ENCODE measurements at places on chromosomes 12 and 14. TPM values are rescaled to one million over a fixed set of nuclear protein-coding genes. Genes with fewer than 3 reads are reported as not detected.

MYF6 gene
- total RNA-seq: not detected

IL22 gene
- total RNA-seq: not detected

EML5 gene
- 0.41 TPM for total RNA-seq

KITLG gene
- 29.9 TPM for total RNA-seq

PNMA1 gene
- total RNA-seq: 37.4 TPM

GRCh38 chr12:28618171-28618570, 427.9 kb downstream of the CCDC91 start:
- no peak for DNase-seq

GRCh38 chr12:75735853-75736252, 224.4 kb upstream of the KRR1 start:
- DNase-seq: no peak

- no peak for DNase-seq
These were observed 19.6 kb downstream of the NOC4L start for GRCh38 chr12:132163911-132164288.

GRCh38 chr14:57297852-57298251, 29.1 kb downstream of the AP5M1 start:
- no peak for DNase-seq

DNA sequence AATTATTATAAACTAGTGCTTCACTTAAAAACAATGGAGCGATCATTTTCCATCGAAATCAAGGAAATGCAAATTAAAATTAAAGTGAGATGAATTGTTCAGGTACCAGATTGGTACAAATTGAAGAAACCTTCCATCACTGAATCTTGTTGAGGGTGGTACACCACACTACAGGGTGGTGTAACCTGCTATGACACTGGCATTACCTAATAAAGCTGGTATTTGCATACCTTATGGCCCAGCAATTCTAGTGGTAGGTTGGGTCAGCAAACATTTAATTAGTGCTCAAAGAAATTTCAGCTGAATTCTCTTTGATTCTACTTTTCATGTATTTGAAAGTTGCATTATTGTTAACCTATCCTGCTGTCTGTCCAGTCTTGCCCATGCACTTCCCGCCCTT, 9.2 kb downstream of the TIGAR start:
- no peak for DNase-seq

DNA sequence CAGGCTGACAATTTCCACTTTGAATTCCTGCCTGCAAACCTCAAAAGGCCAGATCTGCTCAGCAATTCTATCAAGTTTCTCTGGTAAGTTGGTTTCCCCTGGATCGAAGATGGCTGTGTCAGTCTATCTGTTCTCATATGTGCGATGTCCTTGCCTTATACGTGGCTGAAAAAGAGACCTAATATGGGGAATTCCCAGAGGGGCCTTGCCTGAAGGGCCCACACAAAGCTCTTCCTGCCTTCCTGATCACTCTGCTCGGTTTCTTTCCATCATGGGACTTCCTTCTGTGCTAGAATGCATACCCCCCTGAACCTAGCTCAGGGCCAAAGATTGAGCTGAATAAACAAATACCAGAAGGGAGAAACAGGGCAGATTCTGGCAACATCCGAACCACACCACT, 13.2 kb downstream of the TCL1B start:
- no peak for DNase-seq

DNA sequence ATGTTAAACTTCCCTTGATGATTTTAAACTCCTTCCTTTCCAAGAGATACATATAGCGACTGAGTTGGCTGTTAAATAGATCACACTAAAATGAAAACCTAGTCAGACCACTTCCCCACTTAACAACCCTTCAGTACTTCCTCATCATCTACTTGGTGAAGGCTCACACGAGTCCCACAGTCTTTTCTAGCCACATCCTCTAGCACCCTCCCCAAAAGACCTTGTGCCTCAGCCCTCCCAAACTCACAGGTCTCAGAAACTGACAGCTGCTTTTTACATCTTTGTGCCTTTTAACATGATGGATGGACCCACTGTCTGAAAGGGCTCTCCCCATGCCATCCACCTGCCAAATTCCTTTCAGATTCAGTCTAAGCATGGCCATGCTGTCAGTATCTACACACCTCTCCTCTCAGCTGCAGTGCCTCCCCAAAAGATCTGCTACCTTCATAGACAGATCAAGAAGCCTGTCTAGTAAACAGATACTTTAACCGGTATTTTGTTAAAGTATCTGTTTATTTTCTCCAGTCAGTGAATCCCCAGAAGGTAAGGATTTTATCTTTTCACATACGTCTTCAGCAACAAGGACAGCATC, 65.1 kb upstream of the GPHB5 start:
- no peak for DNase-seq

- DNase-seq: no peak
These were observed 44.6 kb downstream of the DLK1 start for GRCh38 chr14:100771121-100771800.

DNA sequence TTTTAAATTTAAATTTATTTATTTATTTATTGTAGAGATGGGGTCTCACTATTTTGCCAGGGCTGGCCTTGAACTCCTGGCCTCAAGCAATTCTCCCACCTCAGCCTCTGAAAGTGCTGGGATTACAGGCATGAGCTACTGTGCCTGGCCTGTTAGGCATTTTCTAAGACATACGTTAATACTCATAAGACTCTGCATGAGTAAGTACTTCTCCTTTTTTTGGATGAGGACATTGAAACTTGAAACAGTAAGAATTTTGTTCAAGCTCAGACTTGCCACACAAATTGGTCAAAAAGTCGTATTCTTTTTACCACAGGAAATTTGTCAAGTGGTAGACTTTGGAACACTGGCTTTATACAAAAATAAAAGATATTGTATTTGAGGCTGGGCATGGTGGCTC, 187.4 kb upstream of the RASSF8 start:
- DNase-seq: no peak

DNA sequence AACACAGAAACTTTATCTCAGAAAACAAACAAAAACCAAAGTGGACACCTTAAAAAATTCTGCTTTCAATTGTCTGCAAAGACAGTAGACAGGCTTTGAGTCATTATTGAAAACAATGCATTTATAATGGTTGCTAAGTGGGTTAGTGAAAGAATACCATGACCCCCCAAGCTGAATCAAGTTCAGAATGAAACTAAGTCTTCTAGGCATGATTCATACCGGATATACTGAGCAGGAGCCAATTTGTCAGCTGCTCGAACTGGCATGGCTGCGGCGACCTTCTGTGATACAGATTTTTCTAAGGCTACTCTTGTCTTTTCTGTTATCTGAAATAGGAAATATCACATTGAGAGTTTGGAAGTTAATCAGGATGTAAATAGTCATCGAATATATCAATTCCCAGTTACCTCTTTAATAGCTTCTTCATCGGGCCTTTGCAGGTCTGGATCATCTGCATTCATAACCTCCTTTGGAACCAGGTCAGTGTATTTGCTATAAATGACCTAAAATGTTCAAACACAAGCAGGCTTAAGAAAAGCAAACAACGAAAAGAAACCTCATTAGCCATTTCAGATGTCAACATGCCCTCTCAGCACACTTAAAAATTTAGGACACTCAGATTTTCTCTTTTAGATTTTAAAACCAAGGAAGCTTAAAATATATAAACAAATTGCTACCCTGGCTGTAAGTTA, 22.3 kb downstream of the SNW1 start:
- DNase-seq: no peak

- no peak for DNase-seq
These were observed 24.3 kb upstream of the PCNX1 start for GRCh38 chr14:70882776-70883492.

DNA sequence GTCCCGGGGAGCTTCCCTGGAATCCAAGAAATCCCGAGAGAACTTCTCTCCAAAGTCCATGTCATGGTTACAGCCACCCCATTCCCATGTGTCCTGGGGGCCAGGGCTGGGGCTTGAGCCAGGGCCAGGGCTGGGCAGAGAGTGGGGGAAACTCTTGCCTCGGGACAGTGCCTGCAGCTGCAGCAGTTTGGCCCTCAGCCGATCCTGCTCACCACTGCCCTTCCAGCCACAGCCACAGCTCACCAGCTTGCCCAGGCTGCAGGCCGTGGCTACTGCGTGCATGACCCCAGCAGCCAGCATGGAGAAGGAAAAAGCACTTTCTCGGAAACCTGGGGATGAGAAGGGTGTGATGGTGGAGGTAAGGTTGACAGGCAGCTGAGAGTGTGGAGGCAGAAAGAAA, 3.5 kb downstream of the WNT10B start:
- no peak for DNase-seq

Measured in thoracic aorta (tissue), 2 donors.